ENCODE measurements at places on chromosomes 3 and 15.

GRCh38 chr3:164476631-164477030, 601.7 kb downstream of the SI start:
- DNase-seq, result no peak

- DNase-seq, result no peak
Observed at GRCh38 chr15:81749716-81750375, 296.0 kb downstream of the MEX3B start.

GRCh38 chr3:170802164-170803151, 67.5 kb downstream of the RPL22L1 start:
- no peak for DNase-seq

GRCh38 chr15:101521069-101521468, 31.6 kb upstream of the PCSK6 start:
- DNase-seq, result no peak

- no peak for DNase-seq
Observed at GRCh38 chr3:112594856-112595255, 33.0 kb downstream of the SLC35A5 start.

DNA sequence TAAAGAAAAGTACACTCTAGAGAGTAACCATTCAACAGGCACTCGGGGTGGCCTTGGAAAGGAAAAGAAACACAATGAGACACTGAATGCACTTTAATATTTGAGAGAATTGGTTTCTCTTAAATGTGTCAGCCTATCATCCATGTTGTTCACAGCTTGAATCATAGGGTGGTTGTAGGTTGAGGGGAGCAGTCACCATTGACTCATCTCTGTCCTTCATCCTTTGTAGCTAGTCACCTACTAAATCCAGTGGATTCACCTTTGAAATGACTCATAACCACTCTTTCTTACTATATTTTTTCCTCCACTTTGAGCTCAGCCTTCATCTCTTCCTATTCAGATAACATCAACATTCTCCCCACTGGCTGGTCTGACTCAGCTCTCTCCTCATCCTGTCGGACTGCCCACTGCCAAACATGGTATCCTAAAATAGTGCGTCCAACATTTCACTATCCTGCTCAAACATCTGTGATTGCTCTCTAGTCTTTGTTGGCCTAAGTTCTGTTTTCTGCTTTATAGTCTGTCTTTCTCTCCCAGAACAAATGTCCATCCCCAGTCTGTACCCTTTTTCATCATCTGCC, 182.7 kb upstream of the GADL1 start:
- peak; percentile 37 for DNase-seq

DNA sequence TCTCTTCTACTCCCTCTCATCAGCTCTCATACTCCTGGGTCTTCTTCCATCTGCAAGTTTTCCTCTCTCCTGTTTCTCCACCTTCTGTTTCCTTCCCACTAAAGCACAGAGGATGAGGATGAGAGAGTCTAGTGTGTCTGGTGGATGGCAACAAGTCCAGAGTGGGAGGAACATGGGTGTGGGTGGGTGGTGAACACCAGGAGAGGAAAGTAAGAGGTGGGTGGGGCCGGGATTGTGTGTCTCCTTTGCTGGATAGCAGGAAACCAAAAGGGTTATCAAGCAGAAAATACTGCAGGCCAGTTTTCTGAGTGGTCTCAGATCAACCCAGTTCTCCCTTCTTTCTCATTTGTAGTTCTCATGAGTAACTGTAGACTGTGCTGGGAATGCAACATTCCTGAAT, 52.9 kb upstream of the EPHB1 start:
- DNase-seq, result no peak
